ENCODE measurements at places on chromosomes 16 and 17. TPM values are rescaled to one million over a fixed set of nuclear protein-coding genes. Genes with fewer than 3 reads are reported as not detected.

DNA sequence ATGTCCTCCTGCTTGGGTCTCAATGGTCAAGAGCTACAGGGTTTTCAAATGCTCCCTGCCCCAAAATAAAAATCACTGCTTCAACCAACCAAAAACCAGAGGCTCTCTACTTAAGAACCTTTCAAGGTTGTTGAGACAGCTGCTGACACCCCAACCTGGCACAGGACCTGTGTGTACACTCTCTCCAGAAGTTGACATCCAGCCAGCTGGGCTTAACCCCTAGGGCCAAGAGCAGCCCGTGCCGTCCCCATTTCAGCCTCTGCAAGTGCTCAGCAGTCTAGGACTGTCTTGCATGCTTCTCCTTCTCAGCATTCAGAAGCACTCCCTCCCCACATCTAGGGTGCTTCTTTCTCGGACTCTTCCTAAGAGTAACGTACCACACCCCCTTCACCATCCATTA lies 59.0 kb upstream of the TRAP1 start:
- no peaks in the 10 kb centered on the region for H3K27me3 ChIP-seq
- H3K4me1 ChIP-seq, result peaks cover 16% of the 10 kb centered on the region
- no peak overlapping the region for H3K27ac ChIP-seq
- no peak for DNase-seq
- no peaks in the 10 kb centered on the region for H3K36me3 ChIP-seq

- peak overlapping the region; percentile 90 for H3K27ac ChIP-seq
- no peak for DNase-seq
- H3K36me3 ChIP-seq, result no peaks in the 10 kb centered on the region
- peak overlapping the region; percentile 97 for H3K4me3 ChIP-seq
Observed at GRCh38 chr17:35586569-35587073, 501 bp upstream of the AP2B1 start.

DNA sequence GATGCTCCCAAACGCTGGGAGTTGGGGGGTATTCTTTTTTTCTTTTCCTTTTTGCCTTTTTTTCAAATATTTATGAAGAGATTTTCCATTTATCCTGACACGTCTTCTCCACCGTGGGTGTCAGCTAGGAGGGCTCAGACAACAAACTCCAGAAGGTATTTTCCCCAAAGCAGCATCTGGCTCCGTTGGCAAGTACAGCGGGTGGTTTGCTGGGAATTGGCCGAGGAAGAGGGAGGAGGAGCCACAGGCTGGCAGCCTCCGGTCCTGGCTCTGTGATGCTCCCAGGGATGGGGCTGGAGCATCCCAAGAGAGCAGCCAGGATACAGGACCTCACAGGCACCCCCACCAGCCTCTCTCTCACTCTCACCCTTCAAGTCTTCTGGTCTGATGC lies 10.9 kb upstream of the CACNG4 start:
- no peak overlapping the region for H3K27ac ChIP-seq
- no peak overlapping the region for H3K4me3 ChIP-seq
- H3K27me3 ChIP-seq, result no peaks in the 10 kb centered on the region
- H3K4me1 ChIP-seq, result no peaks in the 10 kb centered on the region
- no peaks in the 10 kb centered on the region for H3K36me3 ChIP-seq
- no peak for DNase-seq

The KRTAP17-1 gene
- not detected for total RNA-seq

- DNase-seq, result no peak
- peaks cover 1% of the 10 kb centered on the region for H3K4me1 ChIP-seq
- H3K36me3 ChIP-seq, result no peaks in the 10 kb centered on the region
- no peak overlapping the region for H3K4me3 ChIP-seq
- no peak overlapping the region for H3K27ac ChIP-seq
Observed at GRCh38 chr16:84521497-84521770, 17.0 kb upstream of the MEAK7 start.

- H3K36me3 ChIP-seq, result no peaks in the 10 kb centered on the region
- peak; percentile 57 for DNase-seq
- H3K4me1 ChIP-seq, result peaks cover 3% of the 10 kb centered on the region
Observed at GRCh38 chr17:43768382-43768781, 9.8 kb upstream of the SOST start.

Data from testis (tissue), 5 donors.